ENCODE measurements at places on chromosomes 12 and 14.

DNA sequence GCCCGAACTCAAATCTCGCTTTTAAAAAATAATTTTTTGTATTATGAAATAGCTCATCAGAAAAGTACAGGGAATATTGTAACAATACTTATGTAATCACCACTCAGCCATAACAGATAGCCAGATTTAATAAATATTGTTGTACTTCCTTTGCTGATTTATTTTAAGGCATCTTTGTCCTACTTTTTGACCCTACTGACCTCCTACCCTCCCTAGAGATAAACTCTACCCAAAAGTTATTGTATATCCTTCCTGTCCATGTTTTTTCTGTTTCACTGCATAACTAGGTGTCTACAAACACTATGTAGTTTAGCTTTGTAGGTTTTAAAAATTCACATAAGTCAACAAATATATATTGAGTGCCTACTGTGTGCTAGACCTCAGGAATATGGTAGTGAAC is 25.1 kb downstream of the SOCS2 start:
- no peak for DNase-seq

DNA sequence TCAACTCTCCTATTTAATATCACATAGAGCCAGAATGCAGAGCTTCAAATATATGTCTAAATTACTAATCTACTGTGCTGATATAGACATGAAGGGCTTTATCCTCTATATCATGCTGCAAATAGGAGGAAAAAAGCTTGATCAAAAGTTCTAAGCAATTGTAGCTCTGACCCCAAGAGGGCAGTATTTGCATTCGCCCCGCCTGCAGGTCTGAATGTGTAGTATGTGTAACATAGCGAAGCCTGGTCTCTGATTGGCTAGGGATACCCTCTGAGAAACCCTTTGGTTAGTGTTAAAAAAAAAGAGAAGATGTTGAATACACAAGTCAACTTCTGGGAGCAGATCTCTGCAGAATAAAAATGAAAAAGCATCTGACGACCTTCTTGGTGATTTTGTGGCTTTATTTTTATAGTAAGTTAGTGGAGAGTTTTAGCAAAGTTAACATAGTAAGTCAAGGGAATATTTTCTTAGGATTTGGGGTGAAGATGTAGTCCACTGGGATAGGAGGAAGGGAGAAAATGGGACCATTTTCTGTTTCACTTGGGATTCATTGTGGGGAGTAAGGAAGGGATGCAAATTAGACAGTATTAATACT is 151.6 kb upstream of the OR4E1 start:
- DNase-seq: peak; percentile 22

GRCh38 chr14:74326369-74327152 is 21.7 kb upstream of the VRTN start:
- no peak for DNase-seq

GRCh38 chr12:78224154-78224553 is 393.5 kb downstream of the NAV3 start:
- DNase-seq: no peak
